NCI-H1417 (cell line): ENCODE measurements at places on chromosomes 16 and 17.
A peak's percentile ranks its signal among the peaks of the same experiment; 100 is the strongest.

DNA sequence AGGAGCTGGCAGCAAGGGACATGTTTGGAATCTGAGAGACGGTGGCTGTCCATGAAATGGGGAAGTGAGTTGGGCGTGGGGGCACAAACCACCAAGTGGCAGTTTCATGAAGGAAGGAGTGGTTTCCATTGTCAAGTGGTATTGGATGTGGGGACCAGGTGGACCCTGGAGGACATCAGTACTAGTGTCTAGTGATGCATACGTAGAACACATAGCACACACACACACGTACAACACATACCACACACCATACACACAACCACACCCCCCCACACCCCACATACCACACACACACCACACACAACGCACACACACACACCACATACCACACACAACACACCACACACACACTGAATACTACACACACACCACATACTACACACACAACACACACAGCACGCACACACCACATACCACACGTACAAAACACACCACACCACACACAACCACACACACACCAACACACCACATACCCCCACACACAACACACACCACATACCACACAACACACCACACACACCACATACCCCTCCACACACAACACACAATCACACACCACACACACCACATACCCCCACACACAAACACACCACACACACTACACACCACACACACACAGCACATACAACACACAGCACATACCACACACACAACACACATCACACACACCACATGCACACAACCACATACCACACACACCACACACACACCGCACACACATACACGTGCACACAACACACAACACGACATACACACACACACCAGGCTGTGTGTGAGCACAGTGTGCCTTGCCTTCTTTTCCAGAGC, 41.1 kb upstream of the GSE1 start:
- no peak for DNase-seq

GRCh38 chr16:31487071-31487719, 4.3 kb downstream of the SLC5A2 start:
- no peak for DNase-seq

GRCh38 chr17:68238164-68238870, 9.5 kb upstream of the AMZ2 start:
- DNase-seq = no peak

GRCh38 chr17:76567634-76568432, 17.8 kb downstream of the ST6GALNAC2 start:
- DNase-seq = no peak

DNA sequence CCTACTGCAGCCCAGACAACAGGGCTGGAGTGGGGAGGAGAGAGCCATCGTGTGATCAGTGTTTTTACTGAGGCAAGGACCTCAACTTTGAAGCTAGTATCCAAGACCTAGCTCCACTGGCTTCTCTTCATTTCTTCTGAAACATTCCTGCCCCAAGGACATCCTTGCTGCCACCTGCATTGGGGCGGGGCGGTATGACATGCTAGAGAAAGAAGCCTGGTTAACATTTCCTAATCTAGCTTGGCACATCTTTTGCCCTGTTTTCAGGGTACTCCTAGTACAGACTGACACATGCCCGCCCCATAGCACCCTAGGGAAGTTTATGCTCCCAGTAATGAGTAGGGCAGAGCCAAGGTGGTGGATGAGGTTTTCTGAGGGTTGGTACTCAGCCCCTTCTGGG, 17.8 kb upstream of the ANKRD40CL start:
- no peak for DNase-seq

DNA sequence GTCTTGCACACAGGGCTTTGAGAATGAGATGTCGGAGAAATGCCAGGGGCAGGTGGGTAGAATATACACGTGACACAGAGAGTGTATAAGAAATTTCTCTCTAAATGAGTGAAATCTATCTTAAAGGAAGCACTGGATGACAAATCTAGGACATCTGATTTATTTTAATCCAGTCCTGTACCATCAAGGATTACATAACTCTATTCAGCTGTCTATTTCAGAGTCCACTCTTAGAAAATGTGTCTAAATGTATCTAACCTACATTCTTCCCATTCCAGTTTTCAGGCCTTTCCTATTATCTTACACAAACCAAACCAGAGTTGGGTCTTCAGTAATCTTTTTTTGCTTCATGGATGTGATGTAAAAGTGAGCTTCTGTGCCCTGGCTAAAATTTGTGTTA, 181.9 kb downstream of the CNTNAP4 start:
- DNase-seq = no peak

DNA sequence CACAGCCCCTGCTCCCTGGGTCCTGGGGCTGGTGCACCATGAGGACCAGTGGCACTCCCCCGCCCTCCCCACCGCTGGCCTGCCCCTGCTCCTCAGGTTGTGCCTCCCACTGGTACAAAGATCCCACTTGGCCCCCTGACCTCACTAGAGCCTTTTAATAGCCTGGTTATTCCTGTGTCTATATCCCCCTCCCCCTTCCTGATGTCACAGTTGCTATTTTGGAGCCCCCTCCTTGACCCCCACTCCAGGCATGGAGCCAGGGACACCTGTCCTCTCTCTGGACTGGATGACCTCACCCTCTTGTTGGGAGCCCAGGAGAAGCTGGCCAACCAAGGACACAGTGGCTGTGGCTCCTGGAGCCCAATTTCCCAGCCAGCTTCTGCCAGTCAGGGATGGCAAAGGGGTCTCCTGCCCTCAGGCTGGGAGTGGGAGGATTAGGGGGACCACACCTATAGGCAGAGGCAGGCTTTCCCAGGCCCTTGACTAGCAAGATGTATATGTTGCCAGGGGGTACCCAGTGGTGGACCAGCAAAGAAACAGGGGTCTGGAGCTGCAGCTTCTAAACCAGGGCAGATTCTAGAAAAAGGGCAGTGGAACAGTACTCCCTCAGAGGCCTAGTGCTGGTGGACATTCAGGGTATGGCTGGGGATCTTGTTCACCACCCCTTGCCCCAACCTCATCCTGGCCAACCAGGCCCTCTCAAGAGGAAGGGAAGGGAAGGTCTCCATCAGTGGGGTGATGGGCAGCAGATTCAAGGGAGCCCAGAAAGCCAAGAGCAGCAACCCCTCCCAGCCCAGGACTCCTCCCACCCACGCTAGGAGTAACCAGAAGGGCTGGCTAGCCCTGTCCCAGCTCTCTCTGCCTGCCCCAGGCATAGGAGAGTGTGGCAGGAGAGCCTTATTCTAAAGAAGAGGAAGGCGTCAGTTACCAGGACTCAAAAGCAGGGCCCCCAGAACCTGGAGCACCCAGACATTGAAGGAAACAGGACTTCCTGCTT, 10.9 kb downstream of the HDAC5 start:
- peak; percentile 40 for DNase-seq

DNA sequence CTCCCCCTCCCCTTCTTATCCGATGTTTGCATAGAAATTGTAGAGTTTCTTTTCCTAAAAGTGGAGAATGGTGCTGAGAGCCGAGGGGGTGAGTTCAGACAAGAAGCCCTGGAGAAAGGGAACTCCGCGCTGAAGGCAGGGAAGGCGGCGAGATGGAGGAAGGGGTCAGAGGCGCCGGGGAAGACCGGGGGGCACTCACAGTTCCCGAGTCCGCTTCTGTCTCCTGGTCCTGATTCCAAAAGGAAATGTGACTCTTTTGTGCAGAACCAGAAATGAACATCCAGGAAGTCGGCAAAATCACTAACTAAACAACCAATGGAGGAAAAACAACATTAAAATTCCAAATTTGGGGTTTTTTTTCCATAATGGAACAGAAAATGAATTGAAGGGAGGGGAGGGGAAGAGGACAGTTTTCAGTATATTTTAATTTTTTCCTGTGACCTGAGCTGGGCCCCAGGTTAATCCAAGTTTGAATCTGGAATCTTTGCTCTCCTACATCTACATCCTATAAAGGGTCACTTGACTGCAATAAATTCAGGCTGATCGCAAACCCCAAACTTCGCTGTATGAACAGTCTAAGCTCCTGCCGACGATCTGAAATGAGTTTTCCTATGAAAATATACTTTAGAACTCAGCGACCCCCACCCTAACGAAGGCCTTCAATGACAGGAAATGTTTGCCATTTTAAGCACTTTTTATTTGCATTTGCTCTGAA, 252.3 kb downstream of the C16orf95 start:
- no peak for DNase-seq

- no peak for DNase-seq
These were observed 19.3 kb downstream of the MMD start for GRCh38 chr17:55402374-55402773.

- DNase-seq = no peak
These were observed 15.0 kb downstream of the CAVIN1 start for GRCh38 chr17:42408061-42408460.

- DNase-seq = no peak
These were observed 22.4 kb downstream of the UNK start for GRCh38 chr17:75806822-75807500.

GRCh38 chr17:43701318-43701743, 39.6 kb upstream of the MEOX1 start:
- DNase-seq = no peak

- DNase-seq = no peak
These were observed 7.7 kb upstream of the RAB37 start for GRCh38 chr17:74729368-74729767.

DNA sequence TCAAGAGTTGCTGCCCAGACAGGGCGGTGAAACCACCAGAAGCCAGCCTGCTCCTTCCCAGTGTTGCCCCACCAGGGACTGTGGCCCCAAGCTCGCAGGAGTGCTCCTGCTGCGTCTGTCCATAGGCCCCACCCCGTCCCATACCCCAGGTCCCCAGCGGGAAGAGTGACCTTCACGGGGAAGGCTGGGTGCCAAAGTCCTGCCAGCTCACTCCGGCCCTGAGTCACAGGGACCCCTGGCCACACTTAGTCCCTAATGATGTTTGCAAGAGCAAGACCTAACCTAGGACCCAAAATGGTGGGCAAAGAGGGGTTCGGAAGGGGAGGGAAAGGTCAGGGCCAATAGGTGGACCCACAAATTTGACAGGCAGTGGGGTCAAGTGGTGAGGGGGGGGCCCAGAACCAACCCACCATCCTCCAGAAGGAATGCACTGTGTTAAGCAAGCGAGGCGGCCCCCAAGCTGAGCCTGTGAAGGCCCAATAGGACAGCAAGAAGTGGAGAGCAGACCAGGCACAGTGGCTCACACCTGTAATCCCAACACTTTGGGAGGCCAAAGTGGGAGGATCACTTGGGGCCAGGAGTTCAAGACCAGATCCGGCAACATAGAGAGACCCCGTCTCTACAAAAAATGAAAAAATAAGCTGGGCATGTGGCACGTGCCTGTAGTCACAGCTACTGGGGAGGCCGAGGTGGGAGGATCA, 3.3 kb downstream of the DOK4 start:
- no peak for DNase-seq

DNA sequence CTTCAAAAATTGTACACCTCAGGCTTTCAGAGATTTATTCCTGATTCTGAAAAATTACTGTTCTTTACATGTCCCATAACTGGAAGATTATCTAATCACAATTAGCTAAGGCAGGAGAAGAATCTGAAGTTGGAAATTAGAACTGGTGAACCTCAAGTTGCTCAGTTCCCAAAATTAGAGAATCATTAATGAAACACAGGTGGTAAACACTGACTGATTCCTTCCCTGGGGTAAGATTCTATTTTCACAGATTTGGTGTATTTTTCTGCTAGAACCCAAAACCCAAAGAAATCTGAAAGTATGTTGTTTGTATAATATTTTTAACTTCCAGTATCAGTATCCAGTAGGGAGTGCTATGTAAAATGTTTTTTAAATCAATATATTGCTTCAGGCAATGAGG, 25.7 kb downstream of the PHKB start:
- no peak for DNase-seq

GRCh38 chr17:77744066-77744988, 214.2 kb upstream of the TNRC6C start:
- no peak for DNase-seq
